ENCODE measurements at places on chromosomes 4 and X.

- no peak for DNase-seq
Observed at GRCh38 chr4:153249199-153250041, 45.2 kb downstream of the TRIM2 start.

DNA sequence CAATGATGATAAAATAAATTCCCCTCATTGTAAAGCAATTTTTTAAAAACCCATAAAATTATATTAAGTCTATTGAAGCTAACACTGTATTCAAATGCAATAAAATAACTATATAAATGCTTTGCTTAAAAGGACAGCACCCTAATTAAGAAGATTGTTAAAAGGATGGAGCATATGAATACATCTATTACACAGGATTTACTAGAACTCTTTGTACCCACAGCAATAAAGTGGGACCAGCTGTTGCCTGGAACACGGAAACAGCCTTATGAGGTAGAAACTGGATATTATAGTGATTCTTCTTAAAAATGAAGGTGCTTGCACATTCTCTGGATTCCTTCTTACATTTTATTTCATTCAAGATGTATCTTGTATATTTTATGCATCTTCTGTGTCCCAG is 298.7 kb upstream of the KLF3 start:
- DNase-seq = no peak

- DNase-seq = no peak
Observed at GRCh38 chr4:153497988-153498967, 32.1 kb downstream of the TMEM131L start.

- DNase-seq = no peak
Observed at GRCh38 chr4:53545942-53546581, 45.2 kb downstream of the LNX1 start.

DNA sequence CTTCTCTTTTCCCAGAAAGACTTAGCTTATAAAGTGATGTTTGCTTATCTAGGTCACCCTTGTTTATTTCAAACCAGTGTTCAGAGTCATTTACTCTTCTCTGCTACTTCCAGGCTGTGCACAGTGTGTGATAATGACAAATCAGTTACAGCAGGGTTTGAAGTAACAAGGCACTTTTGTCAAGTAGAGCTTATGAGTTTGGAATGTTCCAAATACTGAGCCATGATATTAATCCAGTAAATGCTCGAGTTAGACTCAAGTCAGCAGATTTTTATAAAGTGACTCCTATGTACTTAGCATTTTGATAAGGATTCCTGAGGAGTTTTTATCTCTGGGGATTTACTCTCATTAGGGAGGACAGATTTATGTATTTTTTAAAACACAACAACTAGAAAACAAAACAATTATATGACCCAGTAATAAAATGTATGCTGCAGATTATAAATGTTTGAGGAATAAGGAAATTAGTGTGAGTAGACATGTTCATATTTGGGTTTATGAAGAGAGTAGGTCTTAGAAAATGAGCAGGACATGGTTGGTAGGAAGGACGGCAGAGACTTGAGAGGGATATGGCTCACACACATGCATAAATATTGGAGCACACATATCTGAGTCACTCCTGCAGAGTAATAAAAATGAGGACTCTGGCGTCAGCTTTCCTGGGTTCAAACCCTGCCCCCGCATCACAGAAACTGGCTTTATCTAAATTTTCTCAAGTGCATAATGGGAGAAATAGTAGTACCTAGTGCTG is 271.2 kb downstream of the FBXO8 start:
- no peak for DNase-seq

DNA sequence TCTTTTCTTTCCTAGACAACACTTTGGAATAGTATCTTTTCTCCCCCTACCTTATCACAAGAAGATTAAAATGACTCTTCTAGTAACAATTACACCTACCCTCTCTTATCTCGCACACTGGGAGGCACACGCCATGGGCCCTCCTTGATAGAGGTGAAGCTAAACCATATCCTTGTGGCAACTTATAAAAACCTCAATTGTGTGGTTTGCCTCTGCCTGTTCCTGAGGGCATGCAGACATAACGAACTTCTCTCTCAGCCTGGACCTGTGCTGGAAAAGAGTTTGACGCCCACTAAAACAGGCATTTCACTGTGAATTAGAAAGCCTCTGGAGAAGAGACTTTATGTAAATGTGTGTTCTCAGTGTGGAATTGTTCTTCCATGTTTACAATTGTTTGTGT is 141.2 kb downstream of the NDST3 start:
- no peak for DNase-seq

- DNase-seq = no peak
Observed at GRCh38 chr4:182062458-182062857, 180.7 kb upstream of the TENM3 start.

DNA sequence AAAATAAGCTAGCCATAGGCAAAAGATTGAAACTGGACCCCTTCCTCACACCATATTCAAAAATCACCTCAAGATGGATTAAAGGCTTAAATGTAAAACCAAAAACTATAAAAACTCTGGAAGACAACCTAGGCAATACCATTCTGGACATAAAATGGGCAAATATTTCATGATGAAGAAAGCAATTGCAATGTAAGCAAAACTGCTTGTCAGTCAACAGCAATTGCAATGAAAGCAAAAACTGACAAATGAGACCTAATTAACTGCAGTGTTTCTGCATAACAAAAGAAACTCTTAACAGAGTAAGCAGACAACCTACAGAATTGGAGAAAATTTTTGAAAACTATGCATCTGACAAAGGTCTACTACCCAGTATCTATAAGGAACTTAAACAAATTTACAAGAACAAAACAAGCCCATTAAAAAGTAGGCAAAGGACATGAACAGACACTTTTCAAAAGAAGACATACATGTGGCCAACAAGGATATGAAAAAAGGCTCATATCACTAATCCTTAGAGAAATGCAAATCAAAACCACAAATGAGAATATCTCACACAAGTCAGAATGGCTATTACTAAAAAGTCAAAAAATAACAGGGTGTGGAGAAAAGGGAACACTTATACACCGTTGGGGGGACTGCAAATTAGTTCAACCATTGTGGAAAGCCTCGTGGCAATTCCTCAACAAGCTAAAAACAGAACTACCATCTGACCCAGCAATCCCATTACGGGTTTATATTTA is 46.7 kb downstream of the CFAP299 start:
- no peak for DNase-seq

GRCh38 chr4:48138936-48139335 is 4.9 kb upstream of the TXK start:
- no peak for DNase-seq

DNA sequence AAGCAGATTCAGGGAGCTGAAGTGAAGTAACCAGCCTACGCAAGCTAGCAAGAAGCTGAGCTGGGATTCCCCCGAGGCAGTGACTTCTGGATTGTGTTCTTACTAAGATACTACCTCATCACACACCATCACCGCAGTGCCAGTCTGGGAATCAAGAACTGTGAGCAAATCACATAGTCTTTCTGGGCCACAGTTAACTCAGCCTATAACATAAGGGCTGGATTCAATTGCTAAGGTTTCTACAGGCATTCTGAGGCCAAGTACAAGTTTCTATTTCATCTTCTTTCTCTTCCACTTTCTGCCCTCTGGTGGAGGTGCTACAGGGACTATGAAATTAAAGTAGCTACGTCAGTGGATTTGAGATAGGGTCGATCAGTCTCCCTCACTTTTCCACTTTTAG is 1.4 kb upstream of the CORIN start:
- no peak for DNase-seq

- DNase-seq = no peak
Observed at GRCh38 chr4:88398381-88398780, 19.7 kb downstream of the HERC6 start.

DNA sequence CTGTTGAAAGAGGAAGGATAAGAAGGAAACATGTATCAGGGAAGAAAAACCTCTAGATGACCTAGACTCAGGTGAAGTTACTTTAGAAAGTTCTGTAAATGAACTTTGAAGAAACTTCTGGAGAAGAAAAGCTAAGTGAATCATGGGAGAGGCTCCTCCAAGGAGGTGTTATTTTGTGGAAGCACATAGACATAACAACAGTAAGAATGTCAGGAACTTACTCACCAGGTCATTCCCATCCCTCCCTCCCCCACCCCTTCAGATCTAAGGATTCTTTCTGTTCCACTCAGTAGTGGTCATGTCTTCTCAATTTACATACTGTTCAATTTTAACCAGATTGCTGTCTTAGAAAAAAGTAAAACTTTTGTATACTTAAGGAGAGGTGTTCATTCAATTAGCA is 310.5 kb upstream of the DDX53 start:
- peak; percentile 38 for DNase-seq

DNA sequence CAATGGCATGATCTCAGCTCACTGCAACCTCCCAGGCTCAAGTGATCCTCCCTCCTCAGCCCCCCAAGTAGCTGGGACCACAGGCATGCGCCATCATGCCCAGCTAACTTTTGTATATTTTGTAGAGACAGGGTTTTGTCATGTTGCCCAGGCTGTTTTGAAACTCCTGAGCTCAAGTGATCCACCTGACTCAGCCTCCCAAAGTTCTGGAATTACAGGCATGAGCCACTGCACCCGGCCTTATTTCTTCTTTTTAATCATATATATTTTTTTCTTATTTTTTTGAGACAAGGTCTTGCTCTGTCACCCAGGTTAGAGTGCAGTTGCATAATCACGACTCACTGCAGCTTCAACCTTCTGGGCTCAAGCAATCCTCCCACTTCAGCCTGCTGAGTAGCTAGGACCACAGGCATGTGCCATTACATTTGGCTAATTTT is 184.0 kb downstream of the TSPAN5 start:
- no peak for DNase-seq

GRCh38 chrX:111041018-111041462 is 55.0 kb upstream of the PAK3 start:
- no peak for DNase-seq

- no peak for DNase-seq
Observed at GRCh38 chr4:154984616-154985015, 203.5 kb downstream of the RBM46 start.

GRCh38 chr4:156909010-156909409 is 62.6 kb downstream of the PDGFC start:
- no peak for DNase-seq

DNA sequence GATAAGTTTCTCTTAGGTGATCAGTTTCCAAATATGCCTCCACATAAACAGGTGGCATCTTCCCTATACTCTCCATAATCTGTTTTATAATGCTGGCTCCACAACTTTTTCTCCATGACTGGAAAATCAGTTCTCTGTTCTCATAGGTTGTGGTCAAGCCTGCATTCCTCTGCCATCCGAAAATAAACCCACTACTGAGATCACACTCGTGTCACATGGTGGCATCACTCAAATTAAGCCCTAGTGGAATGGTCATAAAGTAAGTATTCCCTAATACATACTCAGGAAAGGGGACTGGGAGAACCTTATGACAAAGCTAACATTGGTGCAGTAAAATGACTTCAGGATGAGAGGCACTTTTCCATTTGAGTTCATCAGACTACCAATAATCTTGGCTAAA is 37.6 kb downstream of the MAGED4B start:
- DNase-seq = no peak

DNA sequence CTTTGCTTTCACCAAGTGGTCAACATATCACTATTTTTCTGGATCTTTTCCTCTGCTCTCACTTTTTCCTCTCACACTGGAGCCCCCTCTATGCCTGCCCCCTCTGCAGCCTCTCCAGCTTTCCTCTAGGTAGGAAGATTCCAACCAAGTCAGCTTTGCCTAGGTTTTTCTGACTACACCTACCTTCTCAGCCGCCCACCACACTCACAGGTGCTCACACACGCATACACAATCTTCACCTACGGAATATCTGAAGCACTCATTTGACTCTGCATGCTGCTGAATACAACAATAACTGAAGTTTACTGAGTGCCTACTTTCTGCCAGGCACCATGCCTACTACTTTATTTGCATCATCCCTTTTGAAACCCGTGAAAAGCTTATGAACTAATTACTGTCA is 328.0 kb downstream of the PPP3CA start:
- DNase-seq = no peak

GRCh38 chrX:133523081-133523487 is 107.8 kb upstream of the GPC4 start:
- DNase-seq = no peak
